ENCODE measurements at places on chromosomes 5 and 9. TPM values are rescaled to one million over a fixed set of nuclear protein-coding genes. Genes with fewer than 3 reads are reported as not detected.

- DNase-seq = no peak
Measured at GRCh38 chr5:65475895-65476294, 5.8 kb downstream of the ADAMTS6 start.

DNA sequence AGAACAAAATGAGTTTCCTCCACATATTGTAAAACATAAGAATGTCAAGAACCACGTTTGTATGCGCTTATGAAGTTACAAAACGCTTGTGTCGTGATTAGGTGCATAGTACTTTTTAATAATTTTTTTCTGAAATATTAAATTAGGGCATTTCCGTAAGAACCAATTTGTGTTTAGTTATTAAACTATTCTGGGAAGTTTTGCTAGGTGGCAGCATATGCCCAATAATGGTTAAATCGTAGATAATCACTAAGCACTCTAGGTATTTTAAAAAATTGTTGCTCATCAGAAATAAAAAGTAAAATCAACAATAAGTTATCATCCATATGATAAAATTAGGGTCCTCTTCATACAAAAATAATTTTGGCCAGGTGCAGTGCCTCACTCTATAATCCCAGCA lies 5.4 kb downstream of the SRFBP1 start:
- peak; percentile 40 for DNase-seq

DNA sequence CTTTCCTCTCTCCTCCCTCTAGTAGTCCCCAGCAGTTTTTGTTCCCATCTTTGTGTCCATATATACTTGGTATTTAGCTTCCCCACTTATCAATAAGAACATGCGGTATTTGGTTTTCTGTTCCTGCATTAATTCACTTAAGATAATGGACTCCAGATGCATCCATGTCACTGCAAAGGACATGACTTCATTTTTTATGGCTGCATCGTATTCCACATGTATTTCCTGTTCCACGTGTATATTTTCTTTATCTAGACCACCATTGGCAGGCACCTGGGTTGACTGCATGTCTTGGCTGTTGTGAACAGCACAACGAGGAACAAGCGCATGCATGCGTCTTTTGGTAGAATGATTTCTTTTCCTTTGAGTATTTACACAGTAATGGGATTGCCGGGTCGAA lies 6.2 kb downstream of the ZNF79 start:
- DNase-seq = no peak

GRCh38 chr5:466661-467310 lies 23.8 kb downstream of the EXOC3 start:
- DNase-seq = no peak

- no peak for DNase-seq
Measured at GRCh38 chr9:134301387-134302129, 24.7 kb upstream of the RXRA start.

Gene C5orf58
- not detected for total RNA-seq

Gene IL13
- total RNA-seq = not detected

Gene SLC6A3
- total RNA-seq = not detected

Measured in stomach (tissue), 19 donors.